Stimulated activated CD4-positive, alpha-beta T cell treated with anti-CD3 and anti-CD28 coated beads, TNF-alpha, amount 100 ng/mL, for 24 hours (primary cell): ENCODE measurements at places on chromosomes 4 and X.

- DNase-seq, result no peak
Observed at GRCh38 chr4:7217474-7218321, 25.4 kb downstream of the SORCS2 start.

- DNase-seq, result no peak
Observed at GRCh38 chr4:129350834-129351721, 255.1 kb downstream of the C4orf33 start.

DNA sequence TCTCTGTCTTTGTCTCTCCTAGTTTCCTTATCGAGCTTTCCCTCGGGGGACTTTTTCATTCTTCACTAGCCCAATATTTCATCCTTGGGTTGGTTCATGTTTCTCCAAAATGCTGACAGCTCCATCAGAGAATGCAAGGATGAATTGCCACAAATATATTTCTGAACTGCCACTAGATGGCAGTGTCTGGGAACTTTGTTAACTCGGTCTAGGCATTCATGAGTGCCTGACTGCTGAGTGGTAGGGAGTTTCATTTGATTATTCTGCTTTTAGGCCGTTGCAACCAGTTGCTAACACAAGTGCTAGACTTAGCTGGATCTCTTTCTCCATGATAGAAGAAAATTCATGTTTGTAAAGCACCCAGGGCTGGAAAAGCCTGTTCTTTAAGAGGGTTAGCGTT, 73.5 kb upstream of the RAP2C start:
- DNase-seq, result peak; percentile 6

DNA sequence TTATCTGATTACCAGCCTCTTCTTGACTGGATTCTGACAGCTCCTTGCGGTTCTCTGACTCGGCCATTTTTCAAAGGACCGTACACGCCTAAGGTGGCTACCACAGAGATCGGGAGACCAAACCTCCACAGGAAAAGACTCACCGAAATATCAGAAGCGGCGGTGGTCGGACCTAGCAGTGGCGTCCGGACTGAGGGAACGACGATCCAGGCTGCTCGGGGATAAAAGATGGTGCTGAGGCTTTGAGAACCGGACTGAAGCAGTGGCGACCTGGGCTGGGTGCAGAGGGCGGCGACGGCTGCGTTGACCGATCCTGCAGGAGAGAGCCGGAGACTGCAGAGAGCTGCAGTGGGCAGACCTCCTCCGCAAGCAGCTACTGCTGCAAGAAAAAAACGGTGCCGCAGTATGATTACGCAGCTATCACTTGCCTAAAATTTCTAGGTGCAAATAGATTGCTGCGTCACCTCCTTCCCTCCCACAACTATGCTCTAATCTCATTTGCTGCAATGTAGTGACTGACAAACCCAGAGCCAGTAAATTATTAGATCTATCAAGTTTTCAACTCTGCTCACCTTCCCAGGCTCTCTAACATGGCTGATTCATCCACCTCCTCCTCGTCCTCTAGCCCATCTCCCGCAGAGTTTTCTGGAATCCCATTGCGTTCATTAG, at the start of gene NAP1L2:
NAP1L2 (minus strand) TSS at position 426 of the 669 bp plus-strand sequence; CDS start at position 67, 359 bp downstream.
- DNase-seq, result peak; percentile 24

- no peak for DNase-seq
Observed at GRCh38 chr4:75512386-75513211, 1.6 kb downstream of the RCHY1 start.

GRCh38 chrX:67917421-67918010, 373.7 kb downstream of the AR start:
- no peak for DNase-seq

GRCh38 chr4:107389965-107390364, 330.1 kb downstream of the PAPSS1 start:
- no peak for DNase-seq

DNA sequence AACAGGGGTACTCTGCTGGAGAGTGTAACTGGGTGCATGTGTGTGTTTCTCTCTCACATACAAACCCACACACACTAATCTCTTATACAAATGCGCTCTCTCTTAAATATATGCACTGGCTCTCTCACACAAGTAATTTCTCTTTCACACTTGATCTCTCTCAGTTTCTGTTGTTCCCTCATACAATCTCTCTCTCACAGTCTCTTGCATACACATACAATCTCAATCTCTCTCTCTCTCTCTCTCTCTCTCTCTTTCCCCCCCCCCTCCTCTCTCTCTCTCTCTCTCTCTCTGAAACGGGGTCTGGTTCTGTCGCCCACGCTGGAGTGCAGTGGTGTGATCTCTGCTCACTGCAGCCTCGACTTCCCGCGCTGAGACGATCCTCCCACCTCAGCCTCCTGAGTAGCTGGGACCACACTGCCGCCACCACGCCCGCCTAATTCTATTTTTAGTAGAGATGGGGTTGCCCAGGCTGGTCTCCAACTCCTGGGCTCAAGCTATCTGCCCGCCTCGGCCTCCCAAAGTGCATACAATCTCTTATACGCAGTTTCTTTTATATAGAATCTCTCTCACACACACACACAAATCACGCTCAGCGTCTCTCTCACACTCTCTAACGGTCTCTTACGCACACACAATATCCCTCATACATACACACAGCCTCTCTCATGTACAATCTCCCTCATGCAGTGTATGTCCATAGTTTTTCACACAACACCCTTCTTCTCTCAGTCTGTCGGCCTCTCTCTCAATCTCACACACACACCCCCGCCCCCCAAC, 518 bp upstream of the FAM241A start:
- no peak for DNase-seq

GRCh38 chr4:77158487-77158861, 1.5 kb downstream of the CCNG2 start:
- no peak for DNase-seq

DNA sequence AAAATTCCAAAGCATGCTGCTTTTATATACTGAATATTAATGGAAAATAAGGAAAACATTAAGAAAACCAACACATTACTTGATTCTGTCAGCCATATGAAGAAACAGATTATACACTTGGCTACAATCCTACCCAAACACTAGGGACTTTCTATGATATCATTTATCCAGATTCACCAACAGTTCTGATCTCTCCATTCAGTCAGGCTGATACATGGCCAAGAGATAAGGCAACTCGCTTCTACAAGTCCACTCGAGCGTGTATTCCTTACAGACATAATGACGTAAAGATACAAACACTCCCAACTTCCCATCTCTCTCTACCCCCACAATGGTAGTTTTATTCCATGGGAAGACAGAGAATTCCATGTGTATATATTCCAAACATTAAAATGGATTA, 44.5 kb downstream of the NEK1 start:
- DNase-seq, result no peak

- DNase-seq, result no peak
Observed at GRCh38 chr4:141027421-141027820, 105.8 kb downstream of the RNF150 start.

- DNase-seq, result no peak
Observed at GRCh38 chr4:15402146-15402545, 25.7 kb upstream of the C1QTNF7 start.

DNA sequence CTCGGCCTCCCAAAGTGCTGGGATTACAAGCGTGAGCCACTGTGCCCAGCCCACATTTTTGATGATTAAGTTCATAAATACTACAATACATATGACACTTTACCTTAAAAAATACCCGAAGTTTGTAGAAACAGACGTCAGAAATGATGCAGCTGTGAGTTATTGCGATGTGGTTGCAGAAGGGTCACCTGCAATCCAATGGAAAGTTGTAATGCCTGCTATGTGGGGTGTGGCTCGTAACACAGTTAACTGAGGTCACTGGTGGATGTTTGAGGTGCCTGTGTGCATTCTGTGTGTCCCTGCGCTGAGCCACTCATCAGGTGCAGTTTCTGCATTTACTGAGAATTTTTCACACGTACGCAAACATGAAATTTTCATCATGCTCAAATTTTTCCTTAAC, 64.1 kb downstream of the ANXA5 start:
- no peak for DNase-seq

DNA sequence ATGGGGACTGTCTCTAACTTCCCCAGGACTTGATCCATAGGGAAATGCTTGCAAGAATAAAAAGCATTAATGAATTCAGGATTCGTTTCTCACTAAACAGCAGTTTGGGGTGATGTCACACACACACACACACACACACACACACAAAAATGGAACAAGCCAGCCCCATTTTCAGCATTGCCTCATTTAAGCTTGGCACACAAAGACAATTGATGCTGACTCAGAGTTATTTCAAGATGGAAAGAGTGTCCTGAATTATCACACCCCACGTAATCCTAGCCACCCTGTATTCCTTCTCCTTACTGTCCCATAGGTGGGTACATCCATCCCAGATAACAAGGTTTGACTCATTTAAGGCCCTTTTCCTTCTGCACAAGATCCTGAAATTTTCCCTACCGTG, 345.1 kb upstream of the HS3ST1 start:
- DNase-seq, result no peak

- DNase-seq, result no peak
Observed at GRCh38 chr4:90001023-90001422, 106.4 kb downstream of the MMRN1 start.

DNA sequence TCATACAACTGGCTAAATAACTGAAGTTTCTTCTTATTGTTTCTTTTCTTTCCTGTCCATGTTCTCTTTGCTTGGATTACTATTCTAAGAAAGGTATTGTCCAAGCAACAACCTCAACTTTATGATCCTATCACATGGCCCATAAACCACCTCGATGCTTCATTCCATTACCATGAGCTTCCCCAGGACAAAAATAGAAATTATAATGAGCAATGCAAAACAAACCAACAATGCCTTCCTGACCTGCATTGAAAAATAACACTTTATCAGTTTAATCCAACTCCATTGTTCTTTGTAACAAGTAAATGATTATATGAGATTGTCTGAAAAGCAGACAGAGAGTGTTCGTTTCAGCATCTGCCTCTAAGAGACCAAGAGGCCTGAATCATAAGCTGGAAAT, 148.8 kb downstream of the HS6ST2 start:
- DNase-seq, result no peak

DNA sequence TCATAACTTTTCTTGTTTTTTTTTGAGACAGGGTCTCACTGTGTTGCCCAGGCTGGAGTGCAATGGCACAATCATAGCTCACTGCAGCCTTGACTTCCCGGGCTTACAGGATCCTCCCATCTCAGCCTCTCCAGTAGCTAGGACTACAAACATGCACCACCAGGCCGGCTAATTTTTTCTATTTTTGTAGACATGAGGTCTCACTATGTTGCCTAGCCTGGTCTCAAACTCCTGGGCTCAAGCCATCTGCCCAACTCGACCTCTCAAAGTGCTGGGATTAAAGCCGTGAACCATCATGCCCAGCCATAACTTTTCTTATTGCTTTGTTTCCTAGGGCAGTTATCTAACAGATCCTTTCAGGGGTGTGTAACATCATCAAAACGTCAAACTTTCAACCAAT, 11.8 kb downstream of the SEC24D start:
- DNase-seq, result no peak

GRCh38 chrX:151985955-151986354, 11.5 kb upstream of the GABRE start:
- no peak for DNase-seq

GRCh38 chrX:8043121-8043520, 115.9 kb upstream of the PNPLA4 start:
- no peak for DNase-seq

DNA sequence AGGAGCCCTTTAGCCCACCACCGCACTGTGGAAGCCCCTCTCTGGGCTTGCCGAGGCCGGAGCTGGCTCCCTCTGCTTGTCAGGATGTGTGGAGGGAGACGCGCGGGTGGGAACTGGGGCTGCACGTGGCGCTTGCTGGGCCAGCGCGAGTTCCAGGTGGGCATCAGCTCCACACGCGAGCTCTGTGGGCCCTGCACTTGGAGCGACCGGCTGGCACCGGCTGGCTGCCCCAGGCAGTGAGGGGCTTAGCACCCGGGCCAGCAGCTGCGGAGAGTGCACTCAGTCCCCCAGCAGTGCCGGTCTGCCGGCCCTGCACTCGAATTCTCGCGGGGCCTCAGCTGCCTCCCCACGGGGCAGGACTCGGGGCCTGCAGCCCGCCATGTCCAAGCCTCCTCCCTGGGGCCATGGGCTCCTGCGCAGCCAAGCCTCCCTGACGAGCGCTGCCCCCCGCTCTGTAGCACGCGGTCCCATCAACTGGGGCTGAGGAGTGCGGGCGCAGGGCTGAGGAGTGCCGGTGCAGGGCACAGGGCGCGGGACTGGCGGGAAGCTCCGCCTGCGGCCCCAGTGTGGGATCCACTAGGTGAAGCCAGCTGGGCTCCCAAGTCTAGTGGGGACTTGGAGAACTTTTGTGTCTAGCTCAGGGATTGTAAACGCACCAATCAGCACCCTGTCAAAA, 93.6 kb downstream of the DTHD1 start:
- no peak for DNase-seq

DNA sequence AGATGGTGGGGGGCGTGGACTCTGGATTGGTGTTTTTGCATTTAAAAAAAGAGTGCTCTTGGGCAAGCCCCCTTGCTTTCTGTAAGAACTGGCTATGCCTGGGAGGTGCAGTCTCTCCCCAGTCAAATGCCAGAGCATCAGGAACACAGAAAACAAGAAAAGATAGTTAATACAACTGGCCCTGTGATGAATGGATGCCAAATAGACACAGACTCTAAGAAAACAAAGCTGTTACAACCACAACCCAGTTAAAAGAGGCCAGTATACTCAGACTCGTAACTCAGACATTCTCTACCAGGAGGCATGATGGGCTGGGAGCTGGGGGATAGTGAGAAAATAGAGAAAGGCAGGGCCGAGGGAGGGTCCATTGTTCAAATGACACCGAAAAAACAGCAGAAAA, 32.5 kb upstream of the C1QTNF7 start:
- DNase-seq, result no peak

GRCh38 chr4:52099860-52100461, 48.9 kb downstream of the SPATA18 start:
- no peak for DNase-seq

DNA sequence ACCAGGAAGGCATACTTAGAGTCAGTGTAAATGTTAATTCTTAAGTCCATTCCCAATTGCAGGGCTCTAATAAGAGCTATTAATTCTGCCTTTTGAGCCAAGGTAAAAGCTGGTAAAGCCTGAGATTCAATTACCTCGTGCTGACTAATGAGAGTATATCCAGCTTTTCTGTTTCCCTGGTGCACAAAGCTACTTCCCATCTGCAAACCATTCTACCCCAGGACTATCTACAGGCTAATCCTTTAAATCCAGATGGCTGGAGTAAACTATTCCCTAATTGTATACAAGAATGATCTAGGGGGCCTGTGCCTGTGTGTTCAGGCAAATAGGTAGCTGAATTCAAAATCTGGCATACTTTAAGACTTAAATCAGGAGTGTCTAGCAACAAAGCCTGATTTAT, 365.0 kb downstream of the GPM6A start:
- DNase-seq, result no peak

DNA sequence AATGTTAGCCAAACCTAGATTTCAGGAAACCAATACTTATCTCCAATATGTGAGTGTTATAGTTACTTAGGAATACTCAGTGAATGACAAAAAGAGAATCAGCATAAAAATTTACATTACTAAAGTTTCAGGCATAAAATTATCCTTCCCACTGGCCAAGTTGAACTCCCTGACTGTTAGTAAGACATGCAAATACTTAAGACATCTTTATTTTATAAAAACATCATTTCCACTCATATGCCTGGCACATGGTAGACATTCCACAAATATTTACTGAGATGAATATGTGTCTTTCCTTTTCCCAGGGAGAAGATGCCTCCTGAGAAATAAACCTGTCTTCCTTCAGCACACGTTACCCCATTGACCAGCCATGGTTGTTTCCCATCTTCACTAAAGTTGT, 7.3 kb downstream of the VEGFD start:
- no peak for DNase-seq
